ENCODE measurements at places on chromosomes 5 and 9.

DNA sequence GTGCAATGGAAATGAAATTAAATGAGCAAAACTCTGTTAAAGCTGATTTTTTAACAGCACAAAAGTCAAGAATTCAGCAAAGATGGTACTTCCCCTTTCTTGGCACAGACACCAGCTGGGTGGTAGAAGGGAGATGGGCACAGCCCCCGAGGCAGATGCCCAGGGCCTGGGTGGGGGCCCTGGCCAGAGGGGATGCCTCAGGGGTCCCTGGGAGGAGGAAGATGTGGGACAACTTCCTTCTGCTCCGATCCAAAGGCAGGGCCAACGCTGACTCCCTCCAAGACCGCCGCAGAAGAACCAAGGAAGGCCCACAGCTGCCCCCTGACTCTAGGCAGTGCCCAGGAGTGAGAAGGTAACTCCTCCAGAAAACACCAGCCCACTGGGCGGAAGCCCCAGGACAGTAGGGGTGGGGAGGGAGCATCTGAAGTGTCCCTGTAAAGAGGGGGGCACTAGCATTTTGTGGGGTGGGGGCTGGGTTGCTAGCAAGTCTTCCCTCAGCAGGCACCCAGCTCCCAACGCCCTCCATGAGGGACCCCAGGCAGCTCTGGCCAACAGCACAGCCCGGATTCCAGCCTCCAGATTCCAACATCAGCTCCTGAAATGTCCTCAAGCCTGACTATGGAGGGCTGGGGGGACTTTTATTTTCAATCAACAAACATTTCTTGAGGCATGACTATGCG is 4.9 kb downstream of the NACC2 start:
- no peak for DNase-seq

- no peak for DNase-seq
These were observed 107.4 kb downstream of the GLIS3 start for GRCh38 chr9:4192450-4192849.

GRCh38 chr5:179226696-179227095 is 118.6 kb downstream of the ADAMTS2 start:
- DNase-seq, result no peak

DNA sequence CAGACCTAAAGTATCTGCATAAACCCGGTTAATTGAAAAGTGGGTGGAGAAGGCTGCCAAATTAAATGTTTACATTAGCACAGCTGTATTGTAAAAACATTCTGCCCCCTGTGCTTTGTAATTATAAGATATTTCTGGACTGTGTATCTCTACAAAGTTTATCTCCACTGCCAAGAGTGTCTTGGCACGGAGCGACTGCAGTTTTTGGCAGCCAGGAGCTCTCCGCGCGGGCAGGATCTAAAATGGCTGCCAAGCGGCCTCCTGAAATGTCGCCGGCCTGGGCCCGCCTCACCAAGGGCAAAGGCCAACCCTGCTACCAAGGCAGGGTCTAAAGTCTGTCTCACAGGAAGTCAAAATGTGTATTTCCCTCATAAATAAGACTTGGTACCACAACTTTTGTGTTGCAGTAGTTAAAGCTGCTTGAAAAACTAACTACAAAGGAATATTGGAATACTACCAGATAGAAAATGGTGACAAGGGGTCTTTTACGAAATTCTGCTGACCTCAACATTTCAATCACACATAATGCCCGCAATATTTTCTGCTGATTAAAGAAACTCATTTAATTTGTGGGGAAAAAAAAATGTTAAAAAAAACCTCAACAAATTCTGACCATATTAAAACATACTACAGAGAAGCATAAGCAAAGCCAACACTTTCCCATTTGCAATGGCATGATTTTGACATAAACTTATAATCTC is 110.4 kb downstream of the NFIB start:
- DNase-seq, result no peak

- peak; percentile 82 for DNase-seq
These were observed 3.8 kb upstream of the RASEF start for GRCh38 chr9:83066771-83067170.

GRCh38 chr5:95824747-95825146 is 2.2 kb upstream of the GLRX start:
- no peak for DNase-seq

DNA sequence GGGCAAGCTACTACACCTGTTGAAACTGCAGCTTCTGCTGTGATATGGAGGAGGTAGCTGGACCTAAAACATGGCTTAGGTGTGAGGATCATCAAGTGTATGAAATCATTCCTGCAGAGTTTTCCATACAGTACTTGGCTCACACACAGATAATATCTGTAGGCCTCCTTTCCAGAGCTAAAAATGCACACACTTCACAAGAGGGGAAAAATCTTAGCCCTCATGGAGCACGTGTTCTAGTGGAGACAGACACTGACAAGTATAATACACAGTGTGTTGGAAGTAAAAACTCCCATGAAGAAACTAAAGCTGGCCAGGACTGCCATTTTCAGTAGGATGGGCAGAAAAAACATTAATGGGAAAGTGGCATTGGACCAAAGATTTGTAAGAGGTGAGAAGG is 216.7 kb downstream of the CTNND2 start:
- no peak for DNase-seq

DNA sequence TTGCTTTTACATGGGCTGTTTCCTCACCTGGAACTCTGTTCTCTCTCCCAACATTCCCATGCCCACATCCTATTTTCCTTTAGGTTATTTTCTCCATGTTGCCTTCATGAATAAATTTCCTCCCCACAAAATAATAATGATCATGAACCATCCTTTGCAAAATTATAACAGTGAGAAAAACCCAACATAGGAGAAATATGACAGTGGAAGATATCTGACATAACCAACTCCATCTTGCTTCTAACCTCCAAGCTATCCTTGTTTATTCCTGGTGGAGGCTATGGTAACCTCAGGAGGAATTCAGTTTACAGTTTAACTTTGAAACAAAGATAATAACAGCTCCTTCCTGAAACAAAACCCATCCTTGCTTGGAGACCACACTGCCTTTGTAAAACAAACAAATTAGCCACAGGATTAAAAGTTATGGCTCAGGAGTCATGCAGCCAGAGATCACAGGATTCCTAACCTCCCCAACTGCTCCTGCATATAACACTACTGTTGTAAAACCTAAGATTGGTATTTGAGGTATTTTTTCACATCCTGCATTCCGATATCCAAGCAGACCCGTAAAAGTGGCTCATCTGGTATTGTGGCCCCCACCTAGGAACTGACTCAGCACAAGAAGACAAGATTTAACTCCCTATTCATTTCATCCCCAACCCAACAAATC is 212.4 kb downstream of the TRIM32 start:
- no peak for DNase-seq

- no peak for DNase-seq
These were observed 186.4 kb downstream of the GRIA1 start for GRCh38 chr5:153676821-153677220.

- no peak for DNase-seq
These were observed 21.8 kb downstream of the PPIC start for GRCh38 chr5:123014689-123015088.

- DNase-seq, result no peak
These were observed 17.2 kb downstream of the WDR70 start for GRCh38 chr5:37396352-37396751.

DNA sequence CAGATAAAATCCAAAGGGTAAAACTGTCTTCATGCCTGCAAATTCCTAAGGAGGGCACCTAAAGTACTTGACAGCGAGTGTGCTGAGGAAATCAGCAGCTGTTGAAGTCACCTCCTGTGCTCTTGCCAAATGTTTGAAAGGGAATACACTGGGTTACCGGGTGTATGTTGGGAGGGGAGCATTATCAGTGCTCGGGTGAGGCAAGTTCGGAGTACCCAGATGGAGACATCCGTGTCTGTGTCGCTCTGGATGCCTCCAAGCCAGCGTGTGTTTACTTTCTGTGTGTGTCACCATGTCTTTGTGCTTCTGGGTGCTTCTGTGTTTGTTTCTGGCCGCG is 727 bp upstream of the ADRB2 start:
- peak; percentile 48 for DNase-seq

DNA sequence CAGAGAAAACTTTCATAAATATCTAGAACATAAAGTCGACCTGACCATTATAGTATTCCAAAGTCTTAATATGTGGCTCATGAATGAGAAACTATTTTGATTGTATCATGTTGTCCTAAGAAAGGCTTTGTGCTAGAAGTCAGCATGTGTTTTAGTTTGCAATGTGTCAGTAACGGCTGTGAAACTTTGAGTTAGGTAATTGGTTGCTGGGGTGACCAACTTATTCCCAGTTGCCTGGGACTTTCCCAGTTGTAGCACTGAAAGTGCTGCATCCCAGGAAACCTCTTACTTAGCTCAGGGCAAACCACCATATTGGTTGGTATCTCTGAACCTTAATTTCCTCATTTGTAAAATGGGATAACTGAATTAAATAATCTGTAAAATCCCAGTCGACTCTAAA is 114.6 kb upstream of the SLC12A2 start:
- no peak for DNase-seq

- no peak for DNase-seq
These were observed 48.4 kb upstream of the GNE start for GRCh38 chr9:36306471-36307306.

GRCh38 chr5:36392186-36392585 is 90.5 kb upstream of the RANBP3L start:
- no peak for DNase-seq

- no peak for DNase-seq
These were observed 264.7 kb upstream of the CCNG1 start for GRCh38 chr5:163172540-163173338.
